ENCODE measurements at places on chromosomes 12 and 14.

- no peak for DNase-seq
Observed at GRCh38 chr12:132182711-132183365, 38.6 kb downstream of the NOC4L start.

DNA sequence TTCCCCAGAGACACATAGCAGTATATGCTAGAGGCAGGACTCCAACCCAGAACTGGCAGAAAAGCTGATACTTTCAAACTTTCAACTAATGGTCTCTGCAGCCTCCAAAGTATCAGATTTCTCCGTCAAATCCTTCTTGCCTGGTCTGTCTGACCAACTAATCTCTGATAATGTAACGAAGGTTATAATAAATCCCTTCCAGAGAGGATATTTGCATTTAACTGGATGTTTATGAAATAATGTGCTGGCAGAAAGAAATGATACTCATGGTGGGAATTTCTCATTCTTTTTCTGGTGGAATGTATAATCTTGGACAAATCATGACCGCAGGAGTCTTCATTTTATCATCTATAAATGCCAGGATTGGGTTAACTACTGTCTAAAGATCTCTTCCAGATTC lies 860.3 kb downstream of the DIO2 start:
- no peak for DNase-seq

DNA sequence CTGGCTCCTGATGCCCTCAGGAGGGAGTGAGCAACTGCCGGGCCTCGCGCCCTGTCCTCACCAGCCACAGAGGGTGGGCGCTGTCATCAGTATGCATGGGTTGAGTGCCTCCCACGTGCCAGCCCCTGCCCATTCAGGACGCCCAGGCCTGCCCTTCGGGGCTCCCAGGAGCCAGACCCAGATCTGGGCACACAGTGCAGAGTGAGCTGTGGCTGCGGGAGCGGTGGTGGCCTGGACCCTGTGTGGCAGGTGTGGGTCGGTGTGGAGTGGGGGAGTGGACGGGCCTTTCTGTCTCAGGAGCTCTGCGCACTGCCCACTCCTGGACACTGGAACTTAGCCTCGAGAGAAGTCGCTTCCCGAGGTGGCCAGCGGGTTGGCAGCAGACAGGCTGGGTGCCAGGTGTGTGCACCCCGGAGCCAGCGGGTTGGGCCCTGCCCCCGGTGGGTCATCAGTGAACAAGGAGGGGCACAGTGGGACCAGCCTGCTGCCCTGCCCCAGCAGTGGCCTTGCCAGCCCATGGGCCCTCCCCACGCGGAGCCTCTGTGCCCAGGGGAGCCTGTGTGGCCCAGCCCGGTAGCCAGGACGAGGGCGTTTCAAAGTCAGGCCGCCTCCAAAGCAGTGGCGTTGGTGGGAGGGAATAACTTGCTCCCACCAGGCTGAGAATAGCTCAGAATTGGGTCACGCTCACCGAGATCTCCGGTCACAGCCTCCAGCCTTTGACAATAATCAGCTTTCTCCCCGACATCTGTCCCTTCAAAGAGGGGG lies 9.5 kb downstream of the TRMT61A start:
- DNase-seq, result no peak

- no peak for DNase-seq
Observed at GRCh38 chr12:66345956-66346355, 43.7 kb downstream of the HELB start.

- DNase-seq, result no peak
Observed at GRCh38 chr14:36019126-36019525, 157.4 kb downstream of the PTCSC3 start.

- no peak for DNase-seq
Observed at GRCh38 chr14:25121337-25122129, 71.6 kb upstream of the STXBP6 start.

DNA sequence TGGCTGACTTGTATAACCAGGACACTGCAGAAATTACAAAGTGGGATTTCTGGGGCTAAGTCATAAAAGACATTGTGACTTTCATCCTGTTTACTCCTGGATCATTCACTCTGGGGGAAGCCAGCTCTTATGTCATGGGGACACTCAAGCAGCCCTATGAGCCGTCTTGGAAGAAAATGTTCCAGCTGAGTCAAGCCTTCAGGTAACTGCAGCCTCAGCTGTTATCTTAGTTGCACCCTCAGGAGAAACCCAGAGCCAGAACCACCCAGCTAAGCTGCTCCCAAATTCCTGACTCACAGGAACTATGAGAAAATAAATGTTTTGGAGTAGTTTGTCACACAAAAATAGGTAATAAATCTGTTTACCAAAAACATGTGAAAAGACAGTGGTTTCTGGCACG lies 43.1 kb upstream of the GXYLT1 start:
- DNase-seq, result no peak

DNA sequence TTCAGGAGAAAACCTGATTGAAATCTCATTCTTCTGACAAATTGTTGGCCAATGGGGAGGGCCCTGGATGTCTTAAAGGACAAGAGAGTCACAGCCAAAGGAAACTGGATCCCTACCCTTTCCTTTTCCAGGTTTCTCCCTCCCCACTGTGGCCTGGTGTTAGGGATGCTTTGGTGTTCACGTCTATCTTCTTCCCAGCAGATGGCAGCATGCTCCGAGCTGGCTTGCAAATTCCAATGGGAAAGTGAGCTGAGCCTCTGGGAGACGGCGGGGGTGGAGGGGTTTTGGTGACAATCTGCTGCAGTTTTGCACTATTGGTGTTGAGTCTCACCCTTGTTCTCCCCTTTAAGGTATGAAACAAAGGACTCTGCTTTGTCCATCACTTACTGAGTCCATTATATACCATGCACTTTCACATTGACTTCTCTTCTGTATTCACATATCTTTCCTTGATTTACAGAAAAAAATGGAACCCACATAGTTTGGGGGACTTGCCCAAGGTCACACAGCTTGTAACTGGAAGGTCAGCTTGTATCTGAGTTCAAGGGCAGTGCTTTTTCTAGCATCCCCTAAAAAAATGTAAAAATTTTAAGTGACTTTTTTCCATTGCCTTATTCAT lies 39.3 kb downstream of the CCDC177 start:
- no peak for DNase-seq

DNA sequence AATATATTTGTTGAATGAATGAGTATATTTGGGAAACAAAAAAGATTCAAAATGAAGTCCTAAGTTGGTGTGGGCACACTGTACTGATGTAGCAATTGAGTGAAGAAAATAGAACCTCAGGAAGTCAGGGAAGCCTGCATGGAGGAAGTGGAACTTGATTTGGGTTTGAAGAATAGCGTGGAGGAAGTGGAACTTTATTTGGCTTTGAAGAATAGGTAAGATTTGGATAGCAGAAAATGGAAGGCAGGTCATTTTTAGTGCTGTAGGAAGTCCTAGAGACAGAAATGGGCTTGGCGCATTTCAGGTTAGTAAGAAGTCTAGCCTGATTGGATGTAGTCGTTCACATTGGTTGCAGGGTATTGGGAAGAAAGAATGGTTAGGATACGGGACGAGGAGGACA lies 5.4 kb downstream of the C12orf75 start:
- no peak for DNase-seq

- DNase-seq, result no peak
Observed at GRCh38 chr12:122869207-122869973, 26.5 kb downstream of the VPS37B start.

DNA sequence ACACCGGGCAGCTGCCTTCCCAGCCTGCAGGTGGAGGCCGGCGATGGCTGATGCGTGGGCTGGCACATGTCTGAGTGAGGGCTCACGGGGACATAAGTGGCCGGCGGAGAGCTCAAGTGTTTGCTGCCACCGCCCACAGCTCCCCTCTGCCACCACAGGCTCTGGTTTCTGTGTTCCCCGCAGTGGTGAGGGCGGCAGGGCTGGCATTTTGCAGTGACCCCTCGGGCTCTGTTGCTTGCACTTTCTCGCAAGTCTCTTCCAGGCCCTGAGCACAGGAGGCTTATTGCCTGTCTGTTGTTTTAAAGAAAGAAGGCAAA lies 271.0 kb upstream of the RTL1 start:
- DNase-seq, result no peak

- no peak for DNase-seq
Observed at GRCh38 chr12:108609537-108610335, 11.9 kb upstream of the TMEM119 start.

- no peak for DNase-seq
Observed at GRCh38 chr14:78863143-78863542, 693.0 kb downstream of the NRXN3 start.

GRCh38 chr12:64733857-64734256 lies 25.3 kb downstream of the GNS start:
- DNase-seq, result no peak

- no peak for DNase-seq
Observed at GRCh38 chr12:27779416-27779919, 565 bp upstream of the KLHL42 start.

DNA sequence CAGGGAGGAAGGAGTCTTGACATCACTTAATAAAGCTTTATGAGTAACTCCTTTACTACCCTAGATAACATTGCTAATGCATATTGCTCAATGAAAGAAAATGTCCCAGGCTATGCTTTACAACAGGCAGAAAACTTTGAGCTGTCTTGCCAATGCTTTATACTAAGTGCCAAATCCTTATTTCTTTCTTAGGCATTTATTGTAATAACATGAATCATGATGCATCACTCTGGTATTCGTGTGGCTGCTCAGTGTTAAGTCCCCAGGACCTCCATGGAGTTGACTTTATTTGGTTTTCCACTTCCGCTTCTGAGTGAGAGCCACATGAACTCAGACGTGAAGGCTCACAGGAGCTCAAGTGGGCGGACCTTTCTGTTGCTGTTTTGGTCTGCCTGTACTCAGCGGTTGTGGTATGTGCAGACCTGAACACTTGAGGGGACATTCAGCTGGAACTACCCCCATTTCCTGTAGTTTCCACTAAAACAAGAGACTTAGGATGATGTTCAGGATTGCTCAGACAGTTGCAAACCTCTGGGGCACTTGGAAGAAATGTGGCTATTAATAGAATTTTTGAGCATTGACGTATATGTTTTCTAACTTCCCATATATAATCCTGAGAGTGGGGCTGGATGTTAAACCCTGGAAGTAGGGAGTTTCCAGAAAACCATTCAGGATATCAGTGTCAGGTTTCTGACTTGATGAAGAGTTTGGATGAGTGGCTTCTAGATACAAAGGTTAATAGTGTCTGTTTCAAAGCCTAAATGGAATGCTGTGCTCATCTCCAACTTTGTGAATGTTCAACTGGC lies 258.6 kb downstream of the MSRB3 start:
- DNase-seq, result no peak

GRCh38 chr14:77478796-77479195 lies 19.8 kb downstream of the ISM2 start:
- no peak for DNase-seq

DNA sequence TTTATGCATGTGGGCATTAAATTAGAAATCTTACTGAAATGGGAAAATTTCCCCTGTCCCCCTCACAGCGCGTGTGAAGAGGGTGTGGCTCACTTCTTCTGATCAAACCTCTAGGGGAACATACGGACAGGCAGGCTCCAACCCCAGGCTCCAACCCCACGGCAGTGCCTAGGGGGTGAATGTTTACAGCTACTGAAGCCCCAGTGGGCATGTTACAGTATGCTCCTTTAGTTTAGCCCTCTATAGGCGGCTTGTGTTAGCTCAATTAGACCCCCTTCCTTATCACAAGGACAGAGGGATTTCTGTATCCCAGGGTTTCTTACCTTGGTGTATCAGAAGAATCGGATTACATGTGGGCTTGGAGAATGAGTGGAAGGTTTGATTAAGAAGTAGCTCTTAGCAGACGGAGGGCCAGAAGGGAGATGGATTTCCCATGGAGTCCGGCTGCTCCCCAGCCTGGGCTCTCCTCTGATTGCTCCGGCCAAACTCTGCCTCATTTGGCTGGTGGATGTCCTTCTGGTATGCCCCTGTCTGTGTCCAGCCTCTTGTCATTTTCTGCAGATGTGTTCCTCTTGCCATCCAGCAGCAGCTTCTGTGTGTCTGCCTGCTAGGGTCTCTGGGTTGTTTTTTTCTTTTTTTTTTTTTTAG lies 223.7 kb downstream of the TMTC2 start:
- no peak for DNase-seq

GRCh38 chr14:59483363-59483762 lies 845 bp downstream of the L3HYPDH start:
- DNase-seq, result peak; percentile 3

DNA sequence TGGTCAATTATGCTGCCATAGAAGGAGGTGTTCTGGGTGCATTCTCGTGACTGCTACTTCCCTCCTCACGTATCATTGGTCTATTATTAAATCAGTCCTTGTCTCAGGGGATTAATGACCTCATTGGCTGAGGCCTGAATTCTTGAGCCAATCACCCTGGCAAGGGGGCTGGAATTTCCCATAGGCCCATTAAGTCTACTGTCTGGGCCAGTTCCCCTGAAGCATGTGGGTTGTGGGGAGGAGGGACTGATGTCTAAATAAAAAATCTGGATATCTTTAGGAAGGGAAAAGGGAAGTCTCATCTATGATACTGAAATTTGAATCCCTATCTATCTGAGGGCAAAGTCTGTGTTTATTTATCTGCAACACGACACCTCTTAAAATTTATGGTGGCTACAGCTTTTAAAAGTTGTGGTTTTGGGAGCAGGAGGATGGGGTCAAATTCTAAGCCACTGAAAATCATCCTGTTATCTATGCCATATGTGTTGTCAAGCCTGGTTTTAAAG lies 71.9 kb downstream of the DYRK2 start:
- no peak for DNase-seq

- DNase-seq, result no peak
Observed at GRCh38 chr12:118102070-118102469, 1.7 kb downstream of the VSIG10 start.

GRCh38 chr14:103392572-103392971 lies 7.4 kb downstream of the MARK3 start:
- no peak for DNase-seq

GRCh38 chr12:123037791-123038190 lies 57.3 kb downstream of the ARL6IP4 start:
- DNase-seq, result no peak

GRCh38 chr14:102573591-102574046 lies 18.8 kb upstream of the RCOR1 start:
- no peak for DNase-seq

DNA sequence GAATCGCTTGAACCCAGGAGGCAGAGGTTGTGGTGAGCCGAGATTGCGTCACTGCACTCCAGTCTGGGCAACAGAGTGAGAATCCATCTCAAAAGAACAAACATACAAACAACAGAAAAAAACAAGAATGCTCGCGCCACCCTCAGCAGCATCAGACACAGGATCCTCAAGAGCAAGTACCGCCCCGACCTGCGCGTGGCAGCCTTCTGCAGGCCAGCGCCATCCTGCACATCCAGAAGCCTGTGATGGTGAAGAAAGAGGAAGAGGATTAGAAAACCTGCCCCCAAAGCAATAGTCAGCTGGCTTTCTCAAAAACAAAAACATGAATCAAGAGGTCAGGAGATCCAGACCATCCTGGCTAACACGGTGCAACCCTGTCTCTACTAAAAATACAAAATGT lies 30.0 kb upstream of the EID3 start:
- DNase-seq, result no peak

- DNase-seq, result no peak
Observed at GRCh38 chr12:29703528-29703927, 80.2 kb downstream of the TMTC1 start.

All from effector CD4-positive, alpha-beta T cell (primary cell).